Activated T-helper 1 cell treated with Interleukin-2 at 50 U/mL for 16 hours (primary cell): ENCODE measurements at places on chromosomes 4 and X.

- DNase-seq, result no peak
These were observed 6.3 kb upstream of the TRPC5OS start for GRCh38 chrX:111869639-111870034.

DNA sequence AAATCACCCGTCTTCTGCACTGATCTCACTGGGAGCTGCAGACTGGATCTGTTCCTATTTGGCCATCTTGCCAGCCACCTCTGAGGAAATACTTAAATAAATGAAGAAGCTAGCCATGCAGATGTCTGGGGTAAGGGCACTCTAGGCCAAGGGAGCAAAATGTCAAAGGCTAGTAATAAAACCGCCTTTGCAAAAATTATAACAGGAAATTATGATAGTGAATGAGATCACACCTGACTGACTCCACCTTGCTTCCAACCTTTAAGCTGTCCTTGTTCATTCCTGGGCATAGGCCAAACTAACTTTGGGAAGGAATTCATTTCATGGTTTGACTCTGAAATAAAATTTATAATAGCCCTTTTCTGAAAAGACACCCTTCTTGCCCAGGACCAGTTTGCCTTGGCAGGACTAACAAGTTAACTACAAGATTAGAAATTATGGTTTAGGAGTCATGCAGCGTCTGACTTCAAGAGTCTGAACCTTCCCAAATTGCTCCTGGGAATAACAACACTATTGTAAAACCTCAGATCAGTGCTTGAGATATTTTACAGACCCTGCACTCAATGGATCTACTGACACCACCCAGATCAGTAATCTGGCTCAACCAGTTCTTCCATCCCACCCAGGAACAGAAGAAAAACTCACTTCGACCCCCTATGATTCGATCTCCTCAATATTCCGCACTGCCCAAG, 246.9 kb upstream of the HDX start:
- DNase-seq, result no peak

DNA sequence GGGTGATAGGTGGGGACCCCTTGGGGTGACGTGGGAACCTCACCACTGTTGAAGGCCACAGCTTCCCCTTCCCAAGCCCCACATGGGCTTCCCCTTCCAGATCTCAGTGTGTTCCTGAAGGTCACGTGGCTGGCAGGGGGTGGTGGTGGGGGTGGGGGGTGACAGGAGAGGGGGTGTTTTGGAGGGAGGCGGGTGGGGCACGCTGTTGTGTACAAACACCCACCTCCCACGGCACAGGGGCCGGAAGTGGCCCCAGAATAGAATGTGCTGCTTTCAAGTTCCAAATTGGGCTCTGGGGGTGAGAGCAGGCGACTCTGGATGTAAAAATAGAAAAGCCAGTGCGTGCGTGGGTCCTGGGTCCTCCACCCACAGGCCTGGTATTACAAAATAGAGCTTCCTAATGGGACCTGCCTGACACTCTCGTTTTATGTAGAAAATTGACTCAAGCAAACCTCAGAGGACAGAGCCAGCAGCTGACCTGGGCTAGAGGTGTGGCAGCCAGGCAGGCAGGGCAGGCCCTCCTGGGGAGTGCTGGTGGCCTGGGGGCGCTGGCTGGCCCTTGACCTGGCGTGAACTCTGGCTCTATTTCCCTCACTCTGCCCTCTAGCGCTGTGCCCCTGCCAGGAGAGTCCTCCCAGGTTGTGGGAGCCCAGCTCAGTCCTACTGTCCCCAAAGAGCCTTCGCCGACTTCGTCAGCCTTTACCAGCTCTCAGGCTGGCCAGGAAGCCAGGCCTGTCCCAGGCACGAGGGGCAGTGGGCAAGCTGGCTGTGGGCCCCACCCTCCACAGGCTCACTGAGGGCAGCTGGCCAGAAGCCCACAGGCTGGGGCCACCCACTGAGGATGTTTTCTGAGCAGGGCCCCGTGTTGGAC, 5.4 kb upstream of the SH3BP2 start:
- DNase-seq, result no peak

GRCh38 chr4:173556398-173557131, 26.5 kb upstream of the HAND2 start:
- DNase-seq, result no peak

GRCh38 chr4:151876381-151876988, 115.7 kb upstream of the GATB start:
- DNase-seq, result no peak

DNA sequence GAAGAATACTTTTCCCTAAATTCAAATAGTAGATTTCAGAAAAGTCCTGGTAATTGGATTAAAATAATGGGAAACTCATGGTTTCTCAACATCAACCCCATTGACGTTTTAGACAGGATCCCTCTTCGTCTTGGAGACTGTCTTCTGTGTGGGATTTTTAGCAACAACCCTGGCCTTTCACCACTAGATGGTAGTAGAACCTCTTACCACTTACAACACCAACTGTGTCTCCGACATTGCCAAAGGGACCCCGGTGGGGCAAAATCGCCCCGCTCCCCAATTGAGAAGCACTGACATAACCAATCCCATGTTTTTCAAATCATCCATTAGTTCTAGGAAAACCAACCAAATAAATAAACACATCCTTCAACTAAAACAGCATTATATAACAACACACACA, 16.9 kb upstream of the ANOS1 start:
- DNase-seq, result no peak

DNA sequence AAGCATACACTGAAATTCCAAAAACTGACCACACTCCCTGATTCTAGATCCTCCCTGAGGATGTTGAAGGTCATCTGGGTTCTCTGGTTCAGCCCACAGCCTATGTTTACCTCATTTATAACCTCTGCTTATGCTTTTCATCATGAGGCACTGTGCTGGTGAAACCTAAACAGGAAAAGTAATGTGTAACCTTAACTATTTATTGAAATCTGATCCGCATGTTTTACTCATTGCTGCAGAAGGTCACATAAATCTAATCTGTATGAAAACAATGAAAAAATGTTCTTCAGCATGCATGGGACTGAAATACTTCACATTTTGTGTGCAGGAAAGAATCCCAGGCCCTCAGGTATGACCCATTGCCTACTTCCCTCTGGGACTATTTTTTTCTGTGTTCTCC, 30.3 kb downstream of the UCHL1 start:
- DNase-seq, result no peak

DNA sequence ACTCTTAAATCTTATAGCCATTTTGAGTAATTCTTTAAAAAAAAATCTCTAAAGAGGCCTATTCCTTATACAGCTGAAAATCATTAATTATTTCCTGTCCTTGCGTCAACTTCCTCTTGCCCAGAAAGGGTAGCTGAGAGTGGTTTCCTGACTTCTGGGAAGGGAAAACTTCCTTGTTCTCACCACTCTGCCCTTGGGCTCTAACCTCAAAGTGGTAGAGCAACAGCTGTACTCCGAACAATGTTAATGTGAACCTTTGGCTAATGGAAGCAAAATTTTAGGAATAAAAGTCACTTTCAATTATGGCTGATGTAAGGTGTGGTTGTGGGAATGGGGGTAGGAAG, 15.3 kb downstream of the KLHL2 start:
- DNase-seq, result no peak

- DNase-seq, result no peak
These were observed 8.2 kb downstream of the FAM184B start for GRCh38 chr4:17773135-17773698.

- DNase-seq, result no peak
These were observed 4.1 kb downstream of the SLC39A8 start for GRCh38 chr4:102341201-102341600.

DNA sequence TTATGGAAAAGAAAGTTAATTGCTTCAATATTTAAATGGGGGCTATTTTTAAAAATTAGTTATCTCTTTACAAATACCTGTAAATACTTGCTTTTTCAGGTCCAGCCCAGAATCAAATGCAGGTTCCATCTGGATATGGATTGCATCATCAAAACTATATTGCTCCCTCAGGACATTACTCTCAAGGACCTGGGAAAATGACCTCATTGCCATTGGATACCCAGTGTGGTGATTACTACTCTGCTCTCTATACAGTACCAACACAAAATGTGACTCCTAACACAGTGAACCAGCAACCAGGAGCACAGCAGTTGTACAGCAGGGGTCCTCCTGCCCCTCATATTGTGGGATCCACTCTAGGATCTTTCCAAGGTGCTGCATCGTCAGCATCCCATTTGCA, 29.2 kb downstream of the SEC24B start:
- no peak for DNase-seq

DNA sequence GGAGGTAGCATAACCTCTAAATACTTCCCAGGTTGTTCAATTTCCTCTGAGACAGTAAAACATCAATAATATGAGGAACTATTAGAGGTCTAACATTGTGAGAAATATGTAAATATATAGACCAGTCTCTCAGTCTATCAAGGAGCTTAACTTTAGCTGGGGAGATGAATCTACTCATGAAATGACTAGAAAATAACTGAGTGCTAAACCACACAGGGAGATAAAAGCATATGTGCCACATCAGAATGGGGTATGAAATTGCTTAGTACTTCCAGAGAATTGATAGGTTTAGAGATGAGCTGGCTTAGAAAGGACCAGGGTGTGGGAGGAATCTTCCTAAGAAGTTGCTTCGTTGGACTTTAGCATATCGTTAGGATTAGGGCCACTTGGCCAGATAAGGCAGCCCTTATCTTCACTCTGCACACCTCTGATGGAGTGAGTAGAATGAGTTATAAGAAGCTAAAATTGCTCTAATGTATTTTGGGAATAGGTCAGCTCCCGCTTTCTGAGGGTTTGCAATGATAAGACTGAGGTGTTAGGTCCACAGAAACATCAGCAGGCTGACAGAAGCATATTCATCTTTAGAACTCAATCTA, 299.2 kb downstream of the UNC5C start:
- no peak for DNase-seq

- DNase-seq, result no peak
These were observed 1.4 kb downstream of the MXD4 start for GRCh38 chr4:2260344-2261109.

DNA sequence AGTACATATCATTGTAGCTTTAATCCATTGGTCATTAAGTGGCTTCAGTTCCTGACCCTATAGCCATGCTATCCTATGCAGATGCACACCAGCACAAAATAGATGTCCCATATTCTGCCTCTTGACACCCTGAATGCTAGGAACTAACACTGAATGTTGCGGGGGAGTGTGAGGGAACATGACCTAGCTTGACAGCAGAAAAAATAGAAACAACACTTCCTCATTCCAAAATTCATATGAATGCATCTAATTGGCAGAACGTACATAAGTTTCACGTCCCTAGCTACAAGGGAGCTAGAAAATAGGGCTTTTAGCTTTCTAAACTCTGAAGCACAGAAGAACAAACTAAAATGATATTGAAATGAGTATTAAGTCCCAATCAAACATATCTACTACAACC, 14.4 kb upstream of the DCAF8L1 start:
- no peak for DNase-seq

GRCh38 chrX:6371353-6371752, 142.7 kb upstream of the NLGN4X start:
- no peak for DNase-seq

- DNase-seq, result no peak
These were observed 515.7 kb downstream of the BCOR start for GRCh38 chrX:39582091-39582490.

DNA sequence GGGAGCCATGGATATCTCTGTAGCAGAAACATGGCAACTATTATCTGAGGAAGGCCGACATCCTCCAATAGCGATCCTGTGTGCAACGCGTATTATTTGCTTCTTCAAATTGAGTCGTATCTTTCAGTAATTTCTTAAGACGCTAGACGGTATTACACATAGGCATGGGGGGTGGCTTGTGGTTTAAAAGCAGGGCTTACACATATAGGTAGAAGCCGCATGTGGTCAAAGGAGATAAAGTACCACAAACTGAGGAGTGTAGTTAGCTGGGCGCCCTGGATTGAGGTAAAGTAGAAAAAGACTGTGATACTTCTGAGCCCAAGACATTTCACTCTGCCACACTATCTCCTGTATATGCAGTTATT, 94.6 kb downstream of the SORBS2 start:
- DNase-seq, result no peak

DNA sequence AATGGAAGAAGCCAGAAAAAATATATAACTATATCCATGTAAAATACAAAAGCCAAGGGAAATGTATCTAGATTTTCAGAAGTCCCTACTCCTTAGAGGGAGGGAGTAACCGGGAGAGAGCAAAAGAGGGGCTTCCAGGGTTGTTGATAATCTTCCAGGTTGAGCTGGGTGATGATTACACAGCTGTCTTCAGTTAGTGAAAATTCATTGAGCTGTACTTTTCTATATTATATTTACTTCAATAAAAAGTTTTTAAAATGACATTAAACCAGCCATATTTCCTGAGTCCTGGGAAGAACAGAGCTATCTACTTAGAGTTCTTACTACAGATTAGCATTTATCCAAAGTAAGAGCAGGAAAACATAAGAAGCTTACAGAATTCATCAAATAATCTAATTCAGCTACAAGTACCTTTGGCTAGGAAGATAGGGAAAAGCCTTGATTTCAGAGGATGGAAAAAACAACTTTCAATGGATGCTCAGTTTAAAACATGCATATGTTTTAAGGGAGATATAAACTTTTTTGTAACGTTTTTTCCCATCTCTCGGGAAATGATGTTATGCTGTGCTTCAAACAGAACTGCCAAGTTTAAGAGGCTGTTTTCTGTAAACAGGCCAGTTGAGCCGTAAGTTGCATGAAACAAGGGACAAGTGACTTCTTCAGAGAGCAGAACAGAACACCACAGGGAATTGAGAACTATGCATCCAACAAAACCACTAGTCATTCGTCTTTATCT, 204.6 kb downstream of the SCFD2 start:
- no peak for DNase-seq

DNA sequence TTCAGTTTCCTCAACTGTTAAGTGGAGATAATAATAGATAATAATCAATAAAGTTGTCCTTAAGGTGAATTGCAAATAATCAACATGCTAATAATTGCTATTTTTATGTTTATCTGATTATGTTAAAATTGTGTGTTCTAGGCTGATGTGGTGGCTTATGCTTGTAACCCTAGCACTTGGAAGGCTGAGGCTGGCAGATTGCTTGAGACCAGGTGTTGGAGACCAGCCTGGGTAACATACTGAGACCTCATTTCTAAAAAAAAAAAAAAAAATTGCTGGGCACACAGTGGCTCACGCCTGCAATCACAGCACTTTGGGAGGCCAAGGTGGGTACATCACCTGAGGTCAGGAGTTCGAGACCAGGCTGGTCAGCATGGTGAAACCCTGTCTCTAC, 175.2 kb downstream of the GC start:
- no peak for DNase-seq

- no peak for DNase-seq
These were observed 22.2 kb downstream of the FABP2 start for GRCh38 chr4:119299741-119300100.

GRCh38 chrX:129593137-129593536, 53.1 kb downstream of the OCRL start:
- DNase-seq, result no peak

DNA sequence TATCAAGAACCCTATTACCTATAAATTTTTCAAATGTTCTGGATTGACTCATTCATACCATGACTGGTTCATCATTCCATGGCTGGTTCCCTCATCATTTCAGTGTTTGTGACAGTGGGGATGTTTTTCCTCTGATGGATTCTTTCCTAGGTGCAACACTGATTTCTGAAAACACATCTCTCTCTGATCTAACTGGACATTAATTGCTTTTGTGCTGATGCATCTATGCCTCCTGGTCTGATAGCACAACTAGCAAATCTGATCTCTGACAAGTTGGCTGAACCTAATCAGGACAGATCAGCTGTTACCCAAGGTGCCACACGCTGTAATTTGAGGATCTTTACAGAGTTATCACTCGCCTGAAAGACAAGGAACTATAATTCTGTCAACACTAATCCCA, 140.2 kb downstream of the LDB2 start:
- DNase-seq, result no peak
